CD4-positive, alpha-beta T cell (primary cell): ENCODE measurements at places on chromosomes 7 and 10.

- DNase-seq = no peak
These were observed 53.9 kb downstream of the CUBN start for GRCh38 chr10:17075533-17076359.

DNA sequence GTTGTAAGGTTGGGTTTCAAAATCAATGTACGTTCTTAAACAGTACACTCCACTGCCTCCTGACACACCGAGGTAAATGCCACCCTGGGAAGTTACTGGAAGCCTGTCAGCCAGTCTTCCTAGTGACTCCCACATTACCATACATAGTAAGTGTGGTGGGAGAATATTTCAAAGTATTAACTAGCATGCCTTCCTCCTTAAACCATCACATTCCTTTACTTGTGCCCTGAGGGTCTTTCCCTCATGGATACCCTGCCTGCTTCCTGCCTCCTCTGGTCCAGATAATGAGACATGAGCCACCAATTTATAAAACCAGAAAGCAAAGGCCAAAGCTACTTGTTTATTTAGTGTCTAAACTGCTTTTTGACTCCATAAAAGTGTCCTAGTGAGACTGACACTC lies 23.3 kb upstream of the SORCS3 start:
- DNase-seq = no peak

DNA sequence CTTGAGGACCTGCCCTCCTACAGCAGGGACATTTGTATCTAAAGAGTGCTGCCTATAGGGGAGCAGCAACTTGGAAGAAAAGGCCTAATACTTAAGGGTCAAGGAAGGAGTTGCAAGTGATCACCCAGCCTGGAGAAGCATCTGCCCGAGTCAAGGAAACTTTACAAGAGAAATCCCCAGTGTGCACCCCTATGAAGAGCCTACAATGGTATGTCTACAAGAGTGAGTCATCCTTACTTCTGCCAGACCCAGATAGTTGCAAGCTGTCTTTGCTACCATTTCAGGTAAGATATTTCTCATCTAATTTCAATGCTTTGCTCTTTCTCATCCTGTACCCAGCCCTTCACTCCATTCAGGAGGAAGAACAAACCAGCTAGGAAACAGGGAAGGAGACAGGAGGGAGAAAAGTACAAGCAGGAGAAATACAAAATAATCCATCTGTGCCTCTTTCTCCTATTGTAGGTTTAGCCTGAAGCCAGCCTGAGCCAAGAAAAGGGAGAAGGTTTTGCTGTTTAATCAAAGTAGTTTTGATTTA lies 34.4 kb upstream of the AGR3 start:
- no peak for DNase-seq

DNA sequence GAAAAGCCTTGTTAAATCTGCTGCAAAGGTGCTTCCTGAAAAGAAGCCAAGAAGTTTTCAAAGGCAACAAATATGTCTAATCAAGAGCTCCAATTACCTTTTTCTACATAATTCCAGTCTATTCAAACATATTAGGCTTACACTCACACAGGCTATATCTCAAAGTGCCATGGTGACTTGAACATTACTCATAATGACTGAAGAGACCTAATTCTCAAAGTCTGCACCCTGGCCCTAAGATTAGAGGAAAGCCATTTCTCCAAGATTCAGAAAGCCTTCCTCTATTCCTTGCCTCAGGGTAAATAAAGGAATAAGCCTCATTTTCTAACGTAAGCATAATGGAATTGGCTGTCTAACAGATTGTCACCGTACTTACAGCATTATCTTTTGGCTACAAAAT lies 78.3 kb upstream of the THSD7A start:
- DNase-seq = no peak

GRCh38 chr10:31011665-31012022 lies 20.0 kb downstream of the ZNF438 start:
- DNase-seq = no peak

- DNase-seq = no peak
These were observed 318.6 kb downstream of the PTPRN2 start for GRCh38 chr7:158268816-158269535.
